Myometrial cell (primary cell): ENCODE measurements at places on chromosomes 3 and 15. TPM values are rescaled to one million over a fixed set of nuclear protein-coding genes. Genes with fewer than 3 reads are reported as not detected.

COL7A1 gene
- total RNA-seq: 4.4 and 6.6 TPM in 2 replicates

SLC51A gene
- total RNA-seq: not detected in 2 replicates

GLDN gene
- 0.29 and 0.53 TPM in 2 replicates for total RNA-seq

COL8A1 gene
- total RNA-seq: 114 and 122 TPM in 2 replicates

SPINT1 gene
- 8.4 and 9.0 TPM in 2 replicates for total RNA-seq

HOMER2 gene
- total RNA-seq: 1.4 TPM in 1 of 2 replicates, not detected in the other

ULK3 gene
- total RNA-seq: 18.8 and 35.2 TPM in 2 replicates

HHLA2 gene
- not detected in 2 replicates for total RNA-seq

PLA2G4D gene
- not detected in 2 replicates for total RNA-seq

FETUB gene
- not detected in 2 replicates for total RNA-seq

IGSF11 gene
- total RNA-seq: under 0.01 TPM in 1 of 2 replicates, not detected in the other

GP9 gene
- not detected in 2 replicates for total RNA-seq

ROPN1 gene
- total RNA-seq: 0.18 TPM in 1 of 2 replicates, not detected in the other

FRMD5 gene
- 1.7 and 1.8 TPM in 2 replicates for total RNA-seq

CNTN4 gene
- not detected in 2 replicates for total RNA-seq

KBTBD13 gene
- total RNA-seq: not detected in 2 replicates

CHRNA7 gene
- total RNA-seq: 2.9 TPM in 1 of 2 replicates, not detected in the other

WDR93 gene
- total RNA-seq: 1.2 TPM in 1 of 2 replicates, not detected in the other

ALDH1A3 gene
- 13.3 and 23.4 TPM in 2 replicates for total RNA-seq

BFSP2 gene
- not detected in 2 replicates for total RNA-seq
